Sigmoid colon (tissue), 7 donors: ENCODE measurements at places on chromosomes 11 and 22.

DNA sequence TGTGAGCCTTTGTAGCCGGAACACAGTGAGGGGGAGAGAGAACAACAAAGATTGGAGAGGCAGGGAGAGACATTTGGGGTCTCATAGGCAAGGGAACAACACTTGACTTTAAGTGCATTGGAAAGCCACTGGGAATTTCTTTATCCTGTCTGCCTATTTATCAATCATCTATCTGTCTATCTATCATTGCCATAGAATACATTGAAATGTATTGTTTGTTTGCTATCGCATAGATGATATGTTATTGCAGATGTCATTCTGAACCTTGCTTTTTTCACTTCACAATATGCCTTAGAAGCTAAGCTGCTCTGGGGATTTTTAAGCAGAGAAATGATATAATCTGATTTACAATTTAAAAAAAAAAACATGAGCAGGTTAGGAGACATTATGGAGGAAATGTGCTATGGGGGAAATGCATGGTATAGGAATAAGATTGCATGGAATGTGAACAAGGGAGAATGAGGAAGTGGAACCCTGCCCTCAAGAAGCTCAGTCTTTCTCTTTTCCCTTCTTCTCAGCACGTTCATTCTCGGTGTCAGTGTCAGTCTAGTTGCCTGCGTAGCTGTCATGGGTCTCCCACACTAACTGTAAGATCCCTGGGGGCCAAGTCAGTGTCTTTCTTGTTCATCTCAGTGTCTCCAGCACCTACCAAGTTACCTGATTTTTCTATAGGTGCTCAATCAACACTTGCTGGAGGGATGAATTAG is 158.7 kb upstream of the ARHGAP20 start:
- H3K4me1 ChIP-seq = no peaks in the 10 kb centered on the region
- no peaks in the 10 kb centered on the region for H3K27me3 ChIP-seq
- no peak overlapping the region for H3K4me3 ChIP-seq
- no peak overlapping the region for H3K27ac ChIP-seq

DNA sequence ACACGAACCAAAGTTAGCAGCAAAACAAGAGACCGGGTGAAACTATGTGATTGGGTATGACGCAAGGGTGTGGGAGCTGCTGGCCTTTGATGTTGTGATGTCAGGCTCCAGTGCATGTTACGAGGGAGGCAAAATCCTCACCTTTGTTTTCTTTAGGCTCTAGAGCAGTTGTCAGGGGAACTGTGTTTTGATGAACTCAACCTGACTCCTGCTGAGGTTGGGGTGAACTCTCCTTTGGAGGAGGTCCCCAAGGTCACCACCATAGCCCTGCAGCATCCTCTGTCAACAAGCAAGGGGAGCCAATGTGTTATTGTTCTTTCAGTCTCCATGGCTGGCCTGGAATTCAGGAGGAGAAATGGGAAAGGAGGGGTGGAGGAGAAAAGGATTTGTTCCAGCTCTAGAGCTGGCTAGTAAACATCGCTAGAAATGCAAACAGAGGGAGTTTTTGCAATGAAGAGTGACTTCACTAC is 33.8 kb downstream of the RASSF10 start:
- H3K27me3 ChIP-seq = no peaks in the 10 kb centered on the region
- no peaks in the 10 kb centered on the region for H3K4me1 ChIP-seq
- no peak overlapping the region for H3K4me3 ChIP-seq
- no peak for DNase-seq
- H3K36me3 ChIP-seq = no peaks in the 10 kb centered on the region
- H3K27ac ChIP-seq = no peak overlapping the region

DNA sequence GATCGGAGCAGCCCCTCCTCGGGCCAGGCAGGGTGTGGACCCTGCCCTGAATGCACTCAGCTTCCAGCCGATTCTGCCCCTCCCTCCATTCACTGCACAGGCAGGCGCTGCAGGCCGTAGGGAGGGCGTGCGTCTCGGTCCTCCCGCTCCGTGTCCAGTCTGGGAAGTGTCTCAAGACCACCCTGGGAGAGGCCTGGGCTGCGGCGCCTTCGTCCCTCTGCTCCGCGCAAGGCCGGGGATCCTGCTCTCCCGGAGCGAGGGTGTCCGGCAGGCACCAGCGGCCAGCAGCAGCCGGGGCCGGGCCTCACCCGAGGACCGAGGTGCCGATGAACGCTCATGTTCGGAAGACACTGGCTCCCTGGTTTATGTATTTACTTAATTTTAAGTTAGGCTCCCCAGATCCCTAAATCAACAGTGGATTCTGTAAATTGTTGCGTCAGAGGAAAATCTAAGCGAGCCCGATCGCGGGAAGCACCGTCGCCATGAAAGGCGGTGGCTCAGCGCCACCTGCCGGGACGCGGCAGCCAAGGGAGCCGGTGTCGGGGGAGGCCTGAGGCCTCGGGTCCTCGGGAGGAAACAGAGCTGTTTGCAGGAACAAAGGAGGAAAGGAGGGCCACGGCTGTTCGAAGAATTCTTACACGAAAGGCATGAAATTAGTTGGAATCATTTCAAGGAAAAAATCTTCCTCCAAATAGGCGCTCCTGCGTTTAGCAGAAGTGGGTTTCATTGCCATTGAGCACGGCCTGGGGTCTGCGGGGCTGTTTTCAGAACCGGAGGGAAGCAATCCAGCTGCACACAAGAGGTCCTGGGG is 195.3 kb downstream of the BRD1 start:
- no peak overlapping the region for H3K27ac ChIP-seq
- peak; percentile 76 for DNase-seq
- peaks cover 6% of the 10 kb centered on the region for H3K4me1 ChIP-seq
- no peaks in the 10 kb centered on the region for H3K36me3 ChIP-seq
- H3K27me3 ChIP-seq = peaks cover 5% of the 10 kb centered on the region

- peaks cover 4% of the 10 kb centered on the region for H3K36me3 ChIP-seq
- no peak for DNase-seq
- H3K27ac ChIP-seq = no peak overlapping the region
- H3K27me3 ChIP-seq = peaks cover 17% of the 10 kb centered on the region
- peaks cover 35% of the 10 kb centered on the region for H3K4me1 ChIP-seq
These were observed 12.4 kb downstream of the CRELD2 start for GRCh38 chr22:49930596-49931412.
